ENCODE measurements at places on chromosomes 5 and 9.

DNA sequence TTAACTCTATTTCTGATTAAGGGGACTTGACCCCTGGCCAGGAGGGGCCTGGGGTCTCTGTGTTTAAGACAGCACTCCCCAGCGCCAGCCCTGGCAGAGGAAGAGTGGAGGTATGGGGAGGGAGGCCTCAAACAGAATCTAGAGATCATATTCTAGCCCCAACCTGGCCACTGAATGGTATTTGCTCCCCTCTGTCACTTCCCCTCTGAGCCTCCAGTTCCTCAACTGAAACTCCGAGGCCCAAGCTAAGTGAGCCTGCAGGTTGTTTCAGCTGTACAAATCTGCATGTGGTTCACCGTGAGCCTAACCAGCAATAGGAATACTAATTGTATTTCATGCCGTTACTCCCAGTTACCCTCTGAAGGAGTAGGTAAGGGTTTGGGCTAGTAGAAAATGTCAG, 36.0 kb downstream of the ANP32B start:
- DNase-seq: no peak

GRCh38 chr5:133682451-133682850, 70.1 kb upstream of the FSTL4 start:
- no peak for DNase-seq

DNA sequence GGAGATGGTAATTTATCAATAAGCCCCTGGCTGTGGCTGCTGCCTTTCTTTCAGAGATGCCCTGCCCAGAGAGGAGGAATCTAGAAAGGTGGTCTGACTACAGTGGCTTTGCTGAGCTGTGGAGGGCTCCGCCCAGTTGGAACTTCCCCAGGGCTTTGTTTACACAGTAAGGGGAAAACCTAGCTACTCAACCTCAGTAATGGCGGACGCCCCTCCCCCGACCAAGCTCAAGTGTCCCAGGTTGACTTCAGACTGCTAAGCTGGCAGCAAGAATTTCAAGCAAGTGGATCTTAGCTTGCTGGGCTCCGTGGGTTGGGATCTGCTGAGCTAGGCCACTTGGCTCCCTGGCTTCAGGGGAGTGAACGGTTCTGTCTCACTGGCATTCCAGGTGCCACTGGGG, 865.4 kb upstream of the ACO1 start:
- no peak for DNase-seq

- peak; percentile 74 for DNase-seq
Observed at GRCh38 chr9:112764344-112764743, 13.8 kb downstream of the SNX30 start.

- peak; percentile 98 for DNase-seq
Observed at GRCh38 chr9:134434894-134435506, 108.7 kb downstream of the RXRA start.

DNA sequence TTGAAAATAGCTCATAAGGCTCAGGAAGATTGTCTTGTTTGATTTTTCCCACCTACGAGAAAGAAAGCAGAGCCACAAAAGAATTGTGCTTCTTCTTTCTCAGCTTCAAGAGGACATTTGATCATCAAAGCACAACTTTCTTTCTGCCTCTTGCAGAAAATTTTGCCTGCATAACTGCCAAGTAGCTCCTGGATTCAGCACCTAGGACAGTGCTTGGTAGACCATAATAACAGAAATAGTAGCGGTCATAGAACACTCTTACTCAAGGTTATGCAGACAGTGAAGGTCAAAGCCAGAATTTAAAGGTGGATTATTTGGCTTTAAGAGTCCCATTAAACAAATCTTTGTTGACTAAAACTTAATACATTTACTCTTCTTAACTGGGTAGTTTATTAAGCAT, 594.7 kb upstream of the CCNG1 start:
- DNase-seq: no peak

DNA sequence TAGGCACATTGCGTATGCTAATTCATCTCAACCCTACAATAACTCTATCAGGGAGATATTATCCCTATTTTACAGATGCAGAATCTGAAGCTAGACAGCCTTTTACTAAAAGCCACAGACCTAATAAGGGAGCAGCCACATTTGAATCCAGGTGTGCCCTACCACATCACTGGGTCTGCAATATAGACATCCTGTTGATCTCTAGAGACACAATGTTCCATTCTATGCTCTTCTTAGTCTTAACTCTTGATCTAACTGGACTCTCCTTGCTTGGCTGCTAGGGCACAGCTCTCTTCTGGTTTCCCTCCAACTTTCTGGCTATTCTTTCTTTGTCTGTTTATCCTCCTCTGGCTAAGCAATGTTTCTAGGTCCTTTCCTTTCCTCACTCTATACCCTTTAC, 1.4 kb upstream of the SPATA6L start:
- no peak for DNase-seq

DNA sequence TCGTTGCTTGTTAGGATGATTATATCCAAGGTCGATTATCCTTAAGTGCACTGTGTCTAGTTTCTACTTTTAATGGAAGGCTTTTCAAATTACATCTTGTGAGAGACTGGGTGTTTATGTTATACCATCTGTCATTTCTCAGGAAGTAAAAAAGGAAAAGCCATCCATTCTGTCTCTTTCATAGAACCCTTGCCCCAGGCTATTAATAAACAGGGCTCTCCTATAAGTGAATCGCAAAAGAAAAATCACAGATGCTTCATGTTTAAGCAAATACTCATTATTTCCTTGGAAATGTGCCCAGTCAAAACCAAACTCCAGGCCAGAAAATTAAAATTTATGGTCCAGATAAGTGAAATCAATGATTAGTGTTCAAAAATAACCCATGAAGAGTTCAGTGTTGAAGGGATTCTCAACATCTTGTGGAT, 58.1 kb downstream of the STARD4 start:
- DNase-seq: no peak

- DNase-seq: no peak
Observed at GRCh38 chr9:86301686-86302085, 19.3 kb upstream of the ISCA1 start.

- DNase-seq: peak; percentile 66
Observed at GRCh38 chr9:36873247-36873875, 160.7 kb downstream of the PAX5 start.

DNA sequence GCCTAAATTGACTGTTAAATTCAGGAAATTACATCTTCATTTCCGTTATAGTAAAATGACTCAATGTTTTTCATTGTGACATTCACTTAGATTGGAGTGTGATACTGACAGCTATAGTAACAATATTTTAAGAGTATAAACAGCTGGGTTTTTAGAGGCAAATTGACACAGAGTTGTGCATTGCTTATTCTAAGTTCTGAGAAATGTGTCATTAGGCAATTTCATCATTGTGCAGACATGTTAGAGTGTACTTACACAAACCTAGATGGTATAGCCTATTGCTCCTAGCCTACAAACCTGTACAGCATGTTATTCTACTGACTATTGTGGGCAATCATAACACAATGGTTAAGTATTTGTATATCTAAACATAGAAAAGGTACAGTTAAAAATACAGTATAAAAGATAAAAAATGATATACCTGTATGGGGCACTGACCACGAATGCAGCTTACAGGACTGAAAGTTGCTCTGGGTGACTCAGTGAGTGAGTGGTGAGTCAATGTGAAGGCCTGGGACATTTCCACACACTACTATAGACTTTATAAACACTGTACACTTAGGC, 132.7 kb downstream of the PDE4D start:
- peak; percentile 84 for DNase-seq

- DNase-seq: peak; percentile 31
Observed at GRCh38 chr5:177368869-177369644, 11.3 kb downstream of the RGS14 start.

- DNase-seq: no peak
Observed at GRCh38 chr5:50963971-50964745, 297.7 kb downstream of the PARP8 start.

DNA sequence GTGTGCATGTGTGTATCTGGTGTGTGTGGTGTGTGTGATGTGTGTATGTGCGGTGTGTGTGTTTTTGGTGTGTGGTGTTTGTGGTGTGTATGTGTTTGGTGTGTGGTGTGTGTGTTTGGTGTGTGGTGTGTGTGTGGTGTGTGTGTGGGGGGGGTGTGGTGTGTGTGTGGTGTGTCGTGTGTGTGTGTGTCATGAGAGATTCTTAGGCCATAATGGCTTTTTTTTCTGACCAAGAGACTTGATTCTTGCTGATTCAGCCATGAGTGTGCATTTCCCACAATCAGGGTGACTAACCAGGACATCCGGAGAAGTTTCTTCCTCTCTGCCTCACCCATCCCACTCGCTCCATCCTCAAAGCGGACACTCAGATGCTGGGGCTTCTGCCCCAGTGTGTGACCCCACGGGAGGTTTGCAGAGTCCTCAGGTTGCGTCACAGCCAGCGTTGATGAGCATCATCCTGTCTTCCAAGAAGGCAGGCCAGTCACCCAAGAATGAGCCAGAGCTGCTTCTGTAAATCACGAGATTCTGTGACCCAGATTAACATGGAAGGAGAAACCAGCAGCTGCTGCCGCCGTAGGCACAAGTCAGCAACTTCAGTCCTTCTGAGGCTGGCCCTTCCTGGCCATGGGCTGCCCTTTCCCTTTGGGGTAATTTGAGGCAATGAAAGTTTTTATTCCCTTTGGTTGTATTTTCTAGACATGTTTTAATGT, 12.5 kb upstream of the CTSL start:
- DNase-seq: peak; percentile 99

GRCh38 chr9:121700165-121700831, 48.9 kb downstream of the DAB2IP start:
- peak; percentile 51 for DNase-seq

DNA sequence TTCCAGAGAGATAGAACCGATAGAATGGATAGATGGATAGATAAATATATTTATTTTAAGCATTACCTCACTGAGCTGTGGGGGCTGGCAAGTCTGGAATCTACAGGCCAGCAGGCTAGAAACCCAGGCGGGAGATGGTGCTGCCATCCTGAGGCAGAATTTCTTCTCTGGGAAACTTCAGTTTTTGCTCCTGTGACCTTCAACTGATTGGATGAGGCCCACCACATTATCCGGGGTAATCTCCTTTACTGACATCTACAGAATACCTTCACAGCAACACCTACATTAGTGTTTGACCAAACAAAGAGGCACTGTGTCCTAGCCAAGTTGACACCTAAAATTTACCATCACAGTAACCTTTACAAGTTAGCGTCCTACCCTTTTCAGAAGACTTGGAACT, 29.2 kb upstream of the TENT4A start:
- DNase-seq: no peak

- no peak for DNase-seq
Observed at GRCh38 chr5:145574889-145575573, 260.1 kb downstream of the PRELID2 start.

DNA sequence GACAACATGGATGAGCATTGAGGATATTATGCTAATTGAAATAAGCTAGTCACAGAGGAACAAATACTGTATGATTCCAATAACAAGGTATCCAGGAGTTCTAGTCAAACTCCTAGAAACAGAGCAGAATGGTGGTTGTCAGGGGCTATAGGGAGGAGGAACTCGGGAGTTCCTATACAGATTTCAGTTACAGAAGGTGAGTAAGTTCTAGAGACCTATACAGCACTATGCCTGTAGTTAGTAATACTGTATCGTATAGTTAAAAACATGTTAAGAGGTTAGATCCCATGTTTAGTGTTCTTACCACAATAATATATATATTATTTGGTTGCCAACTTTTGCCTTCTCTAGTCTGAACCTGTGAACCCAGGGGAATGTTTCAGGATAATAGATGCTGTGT, 7.9 kb upstream of the OXCT1 start:
- no peak for DNase-seq

GRCh38 chr9:134967547-134967930, 49.8 kb upstream of the FCN1 start:
- no peak for DNase-seq

DNA sequence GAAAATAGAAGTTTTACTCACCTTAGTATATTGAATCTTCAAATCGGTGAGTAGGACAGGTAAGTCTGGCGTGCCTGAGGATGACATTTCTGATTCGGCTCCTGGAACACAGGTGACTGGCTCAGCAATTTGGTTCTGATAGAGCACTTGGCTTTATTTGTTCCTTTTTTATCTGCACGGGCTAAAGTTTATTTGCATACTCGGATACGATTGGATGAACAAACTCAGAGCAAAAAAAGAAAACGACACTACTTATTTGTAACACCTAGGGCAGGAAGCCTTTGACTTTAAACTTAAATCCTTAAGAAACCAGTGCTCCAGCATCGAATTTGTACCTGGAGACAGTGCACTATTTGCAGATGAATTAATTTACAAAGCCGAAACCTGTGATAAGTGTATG, at the start of gene ALDH1A1:
Gene ALDH1A1, minus strand, starts transcription at position 140 of the 400 bp plus-strand sequence. Its CDS starts 53 bp downstream, at position 87.
- DNase-seq: no peak

DNA sequence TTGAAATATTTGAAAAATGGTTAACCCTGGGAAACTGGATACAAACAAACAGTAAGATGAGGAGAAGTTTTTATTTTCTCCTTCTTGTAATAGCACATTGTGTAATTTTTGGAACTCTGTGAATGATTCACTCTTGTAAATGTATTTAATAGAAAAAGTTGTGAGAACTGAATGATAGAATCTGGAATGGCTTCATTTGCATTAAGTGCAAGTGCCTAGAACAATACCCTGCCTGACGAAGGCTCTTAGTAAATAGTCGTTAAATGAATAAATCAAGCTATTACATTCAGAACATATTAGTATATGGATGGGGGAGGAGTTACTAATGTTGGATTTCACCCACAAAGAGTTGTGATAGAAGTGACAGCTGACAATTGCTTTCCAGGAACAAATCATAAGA, 442.5 kb downstream of the EFNA5 start:
- DNase-seq: no peak

- DNase-seq: peak; percentile 44
Observed at GRCh38 chr9:21715408-21715807, 87.0 kb upstream of the MTAP start.

- no peak for DNase-seq
Observed at GRCh38 chr5:116621599-116621998, 47.0 kb upstream of the SEMA6A start.

GRCh38 chr9:109632817-109633216, 134.7 kb upstream of the PTPN3 start:
- DNase-seq: no peak

GRCh38 chr5:35009019-35009418, 38.7 kb downstream of the AGXT2 start:
- no peak for DNase-seq

DNA sequence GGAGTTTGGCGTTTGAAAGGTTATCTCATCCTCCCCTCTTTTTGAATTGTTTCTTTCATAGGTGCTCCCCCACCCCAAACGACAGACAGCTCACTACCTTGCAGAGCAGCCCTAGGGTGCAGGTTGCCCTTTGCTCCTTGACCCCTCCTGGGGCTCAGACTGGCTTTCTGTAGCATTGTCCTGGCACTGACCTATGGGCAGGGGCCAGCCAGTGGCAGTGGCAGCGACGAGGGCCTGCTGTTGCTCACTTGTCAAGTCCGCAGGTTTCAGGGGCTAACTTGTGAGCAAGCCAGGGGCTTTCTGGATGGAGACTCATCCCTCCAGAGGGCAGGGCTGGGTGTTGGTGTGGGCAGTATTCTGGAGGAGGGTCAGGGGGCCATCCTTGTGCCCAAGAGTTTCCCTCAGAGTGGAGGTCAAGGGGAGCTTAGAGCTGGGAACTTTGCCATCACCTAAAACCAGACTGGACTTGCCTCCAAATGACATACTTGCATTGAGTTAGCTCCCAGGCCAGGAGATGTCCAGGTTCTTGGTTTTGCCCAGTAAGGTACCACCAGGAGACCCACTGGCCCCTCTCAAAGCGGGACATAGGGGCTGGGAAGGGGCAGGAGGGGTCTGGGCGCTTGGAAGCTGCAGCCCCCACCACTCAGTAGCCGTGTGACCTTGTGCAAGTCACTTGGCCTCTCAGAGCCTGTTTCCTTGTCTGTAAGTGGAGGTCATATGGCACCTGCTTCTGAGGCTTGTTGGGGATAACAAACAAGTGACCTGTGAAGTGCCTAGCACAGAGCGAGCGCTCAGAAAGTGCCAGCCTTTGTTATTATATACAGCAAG, 53.5 kb upstream of the CDKN2AIPNL start:
- no peak for DNase-seq

Data from fibroblast of pulmonary artery (primary cell).